ENCODE measurements at places on chromosomes 5 and 9.

GRCh38 chr9:16987026-16987425, 116.6 kb upstream of the BNC2 start:
- DNase-seq: no peak

GRCh38 chr5:8349855-8350254, 480.9 kb downstream of the MTRR start:
- no peak for DNase-seq

- no peak for DNase-seq
Measured at GRCh38 chr5:59917121-59917520, 23.6 kb upstream of the PDE4D start.

DNA sequence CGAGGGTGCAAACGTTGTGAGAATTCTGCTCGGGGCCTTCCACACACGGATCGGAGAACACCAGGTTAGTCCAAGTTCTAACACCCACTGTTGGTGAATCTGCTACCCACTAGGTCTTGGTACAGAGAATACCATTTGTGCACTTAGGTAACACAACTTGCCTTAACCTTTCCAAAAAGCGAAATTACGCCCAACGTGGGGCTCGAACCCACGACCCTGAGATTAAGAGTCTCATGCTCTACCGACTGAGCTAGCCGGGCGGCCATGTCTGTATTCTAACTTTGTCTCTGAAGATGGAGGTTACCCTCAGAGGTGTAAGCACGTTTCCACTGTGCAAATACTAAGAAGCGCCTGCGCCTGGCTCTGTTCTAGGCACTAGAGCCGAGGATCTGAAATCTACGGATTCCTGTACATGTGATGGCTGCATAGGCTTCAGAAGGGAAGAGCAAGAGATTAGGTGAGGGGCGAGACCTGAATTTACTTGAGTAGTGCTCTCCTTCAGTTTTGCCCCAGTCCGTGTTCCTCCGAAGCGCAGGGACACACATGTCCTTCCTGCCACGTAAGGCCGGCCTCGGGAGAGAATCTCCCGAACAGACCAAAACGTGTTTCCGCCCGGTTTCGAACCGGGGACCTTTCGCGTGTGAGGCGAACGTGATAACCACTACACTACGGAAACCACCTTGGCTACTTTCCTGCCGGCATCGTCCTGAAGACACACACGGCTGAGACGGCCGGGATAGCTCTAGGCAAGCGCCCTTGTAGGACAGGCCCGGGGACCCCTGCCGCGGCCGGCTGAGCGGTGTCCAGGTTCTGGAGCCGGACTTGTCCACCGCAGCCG, 1.1 kb upstream of the TRIM41 start:
- DNase-seq: peak; percentile 96

GRCh38 chr9:105950448-105950847, 256.1 kb downstream of the TMEM38B start:
- no peak for DNase-seq

GRCh38 chr5:100647461-100648230, 112.5 kb downstream of the FAM174A start:
- no peak for DNase-seq

DNA sequence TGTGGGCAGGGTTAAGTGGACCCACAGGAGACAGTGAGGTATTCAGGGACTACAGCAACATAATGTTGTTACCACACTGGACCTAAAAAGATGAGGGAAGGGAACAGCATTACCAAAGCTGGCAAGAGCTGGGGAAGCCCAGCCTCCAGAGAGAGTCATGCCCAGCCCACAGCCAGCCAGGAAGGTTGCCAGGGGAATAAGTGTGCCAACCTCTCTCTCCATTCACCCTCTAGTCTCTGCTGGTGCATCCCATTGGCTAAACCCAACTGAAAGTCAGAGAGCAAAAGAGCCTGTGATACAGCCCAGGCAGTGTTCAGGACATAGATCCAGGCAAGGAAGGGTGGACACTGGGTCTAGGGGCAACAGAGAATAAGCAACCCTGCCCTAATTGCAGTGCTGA, 35.8 kb upstream of the AFAP1L1 start:
- DNase-seq: no peak

- no peak for DNase-seq
Measured at GRCh38 chr5:93800988-93801811, 59.8 kb upstream of the POU5F2 start.

All from stimulated activated CD8-positive, alpha-beta memory T cell treated with anti-CD3 and anti-CD28 coated beads, Interleukin-7, amount 100 ng/mL, for 1 hour (primary cell).